ENCODE measurements at places on chromosomes 16 and 17. TPM values are rescaled to one million over a fixed set of nuclear protein-coding genes. Genes with fewer than 3 reads are reported as not detected.

- peaks cover 3% of the 10 kb centered on the region for H3K4me1 ChIP-seq
- H3K27me3 ChIP-seq = no peaks in the 10 kb centered on the region
- DNase-seq = no peak
- H3K4me3 ChIP-seq = no peak overlapping the region
Observed at GRCh38 chr17:9817086-9817485, 4.8 kb downstream of the GSG1L2 start.

DNA sequence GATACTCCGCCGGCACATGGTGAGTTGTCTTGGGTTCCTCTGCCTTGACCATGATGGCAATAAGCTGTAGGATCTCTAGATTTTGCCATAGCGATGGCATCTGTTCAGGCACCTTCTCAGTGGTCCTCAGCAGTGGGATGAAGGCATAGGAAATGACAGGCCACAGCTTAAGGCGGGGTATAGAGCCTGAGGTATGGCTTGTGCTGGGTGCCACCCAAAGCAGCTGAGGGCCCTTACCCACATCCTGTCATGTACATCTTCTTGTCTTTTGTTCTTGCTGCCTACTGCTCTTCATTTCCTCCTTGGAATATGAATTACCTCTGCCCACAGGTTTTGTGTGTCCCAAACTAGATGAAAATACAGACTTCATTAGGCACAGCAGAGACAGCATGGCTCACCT lies 29.5 kb downstream of the KAT7 start:
- H3K27ac ChIP-seq = no peak overlapping the region
- no peaks in the 10 kb centered on the region for H3K27me3 ChIP-seq
- H3K4me3 ChIP-seq = no peak overlapping the region
- no peak for DNase-seq
- H3K4me1 ChIP-seq = peaks cover 26% of the 10 kb centered on the region

GRCh38 chr17:6239241-6239798 lies 169.1 kb downstream of the WSCD1 start:
- no peak overlapping the region for H3K4me3 ChIP-seq
- peaks cover 75% of the 10 kb centered on the region for H3K27me3 ChIP-seq
- no peak overlapping the region for H3K27ac ChIP-seq
- DNase-seq = no peak
- no peaks in the 10 kb centered on the region for H3K36me3 ChIP-seq

DNA sequence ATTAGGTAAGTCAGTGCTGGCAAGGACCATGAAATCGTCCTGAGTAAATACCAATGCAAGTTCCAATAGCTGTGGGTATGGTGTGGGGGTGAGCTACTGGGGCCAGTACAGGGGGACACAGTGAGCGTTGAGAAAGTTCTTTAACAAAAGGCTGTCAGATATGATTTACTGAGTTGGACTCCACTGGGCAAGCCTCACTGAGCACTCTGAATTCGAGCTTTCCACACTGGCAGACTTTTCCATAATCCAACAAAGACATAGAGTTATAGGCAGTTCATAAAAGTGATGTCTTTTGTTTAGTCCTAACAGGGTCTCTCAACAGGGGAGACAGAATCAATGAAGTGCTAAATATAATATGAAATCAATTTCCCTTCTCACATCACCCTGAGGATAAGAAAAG lies 489.0 kb downstream of the KCNJ2 start:
- peak overlapping the region; percentile 85 for H3K27ac ChIP-seq
- no peak overlapping the region for H3K4me3 ChIP-seq
- H3K36me3 ChIP-seq = no peaks in the 10 kb centered on the region
- H3K4me1 ChIP-seq = peaks cover 31% of the 10 kb centered on the region
- H3K27me3 ChIP-seq = no peaks in the 10 kb centered on the region
- no peak for DNase-seq

The SLC16A13 gene
- total RNA-seq = 10.4 TPM

- no peak overlapping the region for H3K4me3 ChIP-seq
- no peaks in the 10 kb centered on the region for H3K36me3 ChIP-seq
- H3K27me3 ChIP-seq = peaks cover 2% of the 10 kb centered on the region
- H3K27ac ChIP-seq = no peak overlapping the region
- no peak for DNase-seq
Observed at GRCh38 chr16:4743226-4743878, 9.0 kb downstream of the DNAAF8 start.

The SLC12A3 gene
- total RNA-seq = not detected

The PSMD11 gene
- total RNA-seq = 90.5 TPM

The RBFOX1 gene
- 0.11 TPM for total RNA-seq

The CD79B gene
- total RNA-seq = not detected

- H3K27ac ChIP-seq = no peak overlapping the region
- H3K4me1 ChIP-seq = peaks cover 5% of the 10 kb centered on the region
- peaks cover 20% of the 10 kb centered on the region for H3K27me3 ChIP-seq
- peak overlapping the region; percentile 80 for H3K4me3 ChIP-seq
- H3K36me3 ChIP-seq = peaks cover 11% of the 10 kb centered on the region
Observed at GRCh38 chr16:2858245-2859025, 465 bp upstream of the PRSS22 start.

GRCh38 chr16:35714665-35715064 lies 2255.3 kb downstream of the TP53TG3F start:
- H3K27me3 ChIP-seq = no peaks in the 10 kb centered on the region
- H3K4me3 ChIP-seq = no peak overlapping the region
- H3K4me1 ChIP-seq = no peaks in the 10 kb centered on the region
- no peak for DNase-seq
- no peak overlapping the region for H3K27ac ChIP-seq

GRCh38 chr16:70687102-70687511 lies 1.3 kb upstream of the MTSS2 start:
- no peaks in the 10 kb centered on the region for H3K27me3 ChIP-seq
- H3K4me3 ChIP-seq = peak overlapping the region; percentile 68
- DNase-seq = no peak
- peak overlapping the region; percentile 84 for H3K27ac ChIP-seq

DNA sequence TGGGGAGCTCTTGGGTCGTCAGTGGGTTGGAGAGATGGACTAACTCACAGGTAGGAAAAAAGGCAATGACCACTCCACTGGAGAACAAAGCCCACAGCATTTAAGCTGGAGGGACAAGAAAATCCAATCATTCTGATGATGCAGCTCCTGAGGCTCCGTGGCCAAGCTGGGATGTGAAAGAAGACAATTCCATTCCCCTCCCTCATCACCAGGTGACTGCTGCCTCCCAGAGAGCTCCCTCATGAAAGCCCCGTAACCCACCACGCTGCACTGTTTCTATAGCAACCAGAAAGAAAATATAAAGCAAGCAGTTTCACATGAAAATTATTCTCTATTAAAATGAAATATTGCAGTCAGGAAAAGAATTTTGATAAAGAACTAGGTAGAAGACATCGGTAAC lies 15.2 kb downstream of the ANKRD11 start:
- DNase-seq = no peak
- peak overlapping the region; percentile 70 for H3K27ac ChIP-seq
- H3K36me3 ChIP-seq = no peaks in the 10 kb centered on the region
- H3K4me1 ChIP-seq = peaks cover 52% of the 10 kb centered on the region
- no peaks in the 10 kb centered on the region for H3K27me3 ChIP-seq
- no peak overlapping the region for H3K4me3 ChIP-seq

GRCh38 chr16:83803811-83804210 lies 4.0 kb upstream of the HSBP1 start:
- DNase-seq = no peak
- H3K4me3 ChIP-seq = no peak overlapping the region
- H3K27ac ChIP-seq = no peak overlapping the region

GRCh38 chr17:73952480-73953205 lies 250.8 kb upstream of the RPL38 start:
- peak overlapping the region; percentile 64 for H3K4me3 ChIP-seq
- DNase-seq = no peak

DNA sequence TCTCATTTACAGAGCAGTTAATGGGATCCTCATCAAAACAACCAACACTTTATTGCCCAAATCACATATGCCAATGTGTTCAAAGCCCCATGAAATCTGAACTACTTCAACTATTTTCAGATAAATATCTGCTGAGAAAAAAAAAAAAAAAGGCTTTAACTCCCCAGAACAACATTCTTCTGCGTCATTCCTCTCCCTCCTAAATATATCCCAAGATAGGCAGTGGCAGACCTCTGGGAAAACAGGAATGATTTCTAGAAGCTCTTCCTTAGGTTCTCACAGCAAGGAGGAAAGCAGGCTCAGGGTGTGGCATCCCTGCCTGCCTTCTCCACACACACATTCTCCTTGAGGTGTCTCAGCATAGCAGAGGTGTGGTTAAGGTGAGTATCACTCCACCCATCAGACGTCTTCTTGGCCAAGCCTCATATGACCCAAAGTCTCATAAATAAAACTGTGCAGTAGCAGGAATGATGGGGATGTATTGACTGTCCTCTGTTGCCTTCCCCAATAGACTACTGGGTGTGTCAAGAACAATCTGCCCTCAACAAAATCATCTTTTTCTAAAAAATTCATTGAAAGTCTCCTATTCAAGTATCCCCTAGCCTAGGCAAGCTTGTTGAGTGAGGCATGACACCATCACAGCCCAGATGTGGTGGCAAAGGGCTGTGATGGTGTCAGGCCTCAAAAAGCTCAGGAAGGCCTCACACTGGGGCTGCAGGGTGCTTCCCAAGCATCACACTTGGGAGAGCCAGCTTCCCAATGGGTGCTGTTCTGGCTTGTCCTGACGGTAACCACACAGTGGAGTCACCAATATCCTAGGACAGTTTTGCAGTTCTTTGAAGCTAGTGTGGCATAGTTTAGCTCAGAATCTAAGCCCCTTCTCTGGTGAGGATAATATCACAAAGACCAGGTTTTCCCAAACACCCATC lies 135.4 kb upstream of the SOX9 start:
- no peaks in the 10 kb centered on the region for H3K27me3 ChIP-seq
- no peak for DNase-seq
- no peak overlapping the region for H3K27ac ChIP-seq
- H3K4me3 ChIP-seq = no peak overlapping the region
- H3K36me3 ChIP-seq = no peaks in the 10 kb centered on the region

The ARHGDIG gene
- 4.8 TPM for total RNA-seq

- no peak for DNase-seq
- peaks cover 10% of the 10 kb centered on the region for H3K36me3 ChIP-seq
- H3K4me1 ChIP-seq = peaks cover 18% of the 10 kb centered on the region
- H3K27me3 ChIP-seq = no peaks in the 10 kb centered on the region
- no peak overlapping the region for H3K4me3 ChIP-seq
Observed at GRCh38 chr16:50587543-50587942, 39.3 kb downstream of the NKD1 start.

The MAP2K4 gene
- total RNA-seq = 57.5 TPM

The NEUROD2 gene
- 0.09 TPM for total RNA-seq

The CPHXL2 gene
- not detected for total RNA-seq

- no peaks in the 10 kb centered on the region for H3K4me1 ChIP-seq
- H3K27ac ChIP-seq = no peak overlapping the region
- H3K4me3 ChIP-seq = no peak overlapping the region
Observed at GRCh38 chr17:12438212-12438611, 227.5 kb upstream of the MYOCD start.

DNA sequence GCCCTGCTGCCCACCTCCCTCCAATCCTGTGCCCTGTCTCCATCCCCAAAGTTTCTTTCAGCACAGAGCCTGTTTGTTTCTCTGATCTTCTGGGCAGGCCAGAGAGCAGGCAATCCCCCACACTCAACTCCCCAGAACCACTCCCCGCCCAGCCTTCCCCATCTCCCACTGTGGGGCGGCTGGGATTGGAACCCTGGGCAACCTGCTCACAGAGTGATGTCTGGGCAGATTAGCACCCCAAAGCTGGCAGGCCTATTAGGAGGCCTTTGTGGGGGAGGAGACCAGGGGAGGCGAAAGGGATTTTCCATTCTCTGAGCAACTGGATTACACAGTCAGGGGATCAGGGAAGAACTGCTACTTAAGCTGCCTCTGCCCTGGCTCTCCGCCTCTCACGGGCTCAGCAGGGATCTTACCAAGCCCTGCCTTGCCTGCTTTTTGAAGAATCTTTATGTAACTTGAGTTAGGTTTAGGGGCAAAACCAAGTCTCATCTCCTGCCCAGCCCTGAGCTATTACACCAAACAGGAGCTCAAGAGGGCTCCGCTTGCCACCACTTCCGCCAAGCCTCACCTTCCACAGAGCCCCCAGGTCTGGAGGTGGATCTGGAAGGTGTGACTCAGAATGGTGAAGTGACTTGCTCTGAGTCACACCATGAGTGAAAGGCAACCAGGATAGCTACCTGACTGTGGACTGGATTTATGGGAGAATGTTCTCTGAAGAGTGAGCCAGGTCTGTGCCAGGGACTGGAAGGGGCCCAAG lies 16.0 kb upstream of the LHX1 start:
- H3K27me3 ChIP-seq = no peaks in the 10 kb centered on the region
- peak overlapping the region; percentile 80 for H3K27ac ChIP-seq
- H3K4me3 ChIP-seq = no peak overlapping the region
- H3K4me1 ChIP-seq = peaks cover 77% of the 10 kb centered on the region
- no peaks in the 10 kb centered on the region for H3K36me3 ChIP-seq
- no peak for DNase-seq

DNA sequence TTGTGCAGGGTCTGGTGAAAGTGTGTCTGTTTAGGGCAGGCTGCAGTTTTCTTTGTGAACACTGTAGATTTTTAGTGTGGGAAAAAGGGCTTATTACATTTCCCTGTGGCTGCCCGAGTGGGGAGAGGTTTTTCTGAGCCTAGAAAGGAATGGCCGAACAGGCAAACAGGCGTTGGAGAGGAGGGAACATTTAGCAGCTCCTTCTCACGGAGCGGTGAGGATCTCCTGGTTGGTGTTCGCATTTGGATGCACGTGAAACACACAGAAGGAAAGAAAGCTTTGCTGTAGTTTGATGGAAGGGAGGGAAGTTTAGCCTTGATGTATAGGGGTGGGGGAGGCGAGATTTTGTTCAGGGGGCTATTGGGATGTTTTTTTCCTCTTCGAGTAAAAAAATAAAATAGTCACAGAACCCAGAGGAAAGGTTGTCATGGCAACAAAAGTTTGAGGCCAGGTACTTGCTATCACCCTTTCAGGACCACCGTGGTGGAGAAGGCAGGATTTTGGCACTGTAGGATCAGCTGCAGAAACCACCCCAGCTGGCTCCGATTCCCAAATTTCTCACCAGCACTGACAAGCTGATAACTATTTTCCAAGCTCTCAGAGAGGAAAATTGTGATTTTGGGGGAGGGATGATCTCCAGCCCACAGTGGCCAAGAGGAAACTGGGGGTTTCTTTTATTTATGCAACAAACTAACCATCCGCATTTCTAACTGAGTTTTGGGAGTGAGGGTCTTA lies 3.5 kb downstream of the GSG1L start:
- peaks cover 79% of the 10 kb centered on the region for H3K27me3 ChIP-seq
- H3K4me1 ChIP-seq = no peaks in the 10 kb centered on the region
- H3K36me3 ChIP-seq = no peaks in the 10 kb centered on the region
- DNase-seq = no peak
